NCI-H1105 (cell line): ENCODE measurements at places on chromosomes 7 and 10.

DNA sequence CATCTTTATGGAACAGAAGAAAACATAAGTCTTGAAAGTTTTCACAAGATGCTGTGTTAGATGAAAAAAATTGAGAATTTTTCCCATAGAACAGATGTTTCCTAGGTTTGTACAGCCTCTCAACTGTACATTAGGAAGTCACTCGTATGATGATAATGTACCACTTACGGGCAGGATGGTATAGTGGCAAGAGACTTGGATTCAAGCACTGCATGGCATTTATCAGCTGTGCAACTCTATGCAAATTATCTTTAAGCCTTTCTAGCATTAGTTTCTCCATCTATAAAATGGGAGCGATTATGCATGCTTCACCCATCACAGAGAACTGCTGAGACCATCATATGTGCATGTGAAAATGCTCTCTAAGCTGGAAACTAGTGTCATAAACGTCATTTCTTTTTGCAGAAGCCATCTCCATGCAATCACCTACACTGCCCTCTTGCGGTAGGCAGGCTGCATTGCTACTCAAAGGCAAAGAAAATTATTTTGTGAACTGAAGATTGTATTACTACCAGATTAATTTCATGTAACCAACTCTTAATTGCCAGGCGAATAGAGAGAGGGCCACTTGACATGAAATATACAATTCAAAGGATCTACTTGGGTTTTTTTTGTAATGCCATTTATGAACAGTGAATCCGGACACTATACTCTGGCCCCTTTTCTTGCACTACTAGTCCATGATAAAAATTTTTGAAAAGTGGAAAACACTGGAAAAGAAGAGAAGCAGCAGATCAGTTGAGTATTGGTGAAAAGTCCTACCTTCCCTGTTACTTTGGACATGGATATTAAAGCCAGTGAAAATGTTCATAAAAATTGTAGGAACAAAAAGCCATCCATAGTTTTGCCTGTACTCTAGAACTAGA, 102.3 kb downstream of the JAZF1 start:
- DNase-seq, result peak; percentile 55

DNA sequence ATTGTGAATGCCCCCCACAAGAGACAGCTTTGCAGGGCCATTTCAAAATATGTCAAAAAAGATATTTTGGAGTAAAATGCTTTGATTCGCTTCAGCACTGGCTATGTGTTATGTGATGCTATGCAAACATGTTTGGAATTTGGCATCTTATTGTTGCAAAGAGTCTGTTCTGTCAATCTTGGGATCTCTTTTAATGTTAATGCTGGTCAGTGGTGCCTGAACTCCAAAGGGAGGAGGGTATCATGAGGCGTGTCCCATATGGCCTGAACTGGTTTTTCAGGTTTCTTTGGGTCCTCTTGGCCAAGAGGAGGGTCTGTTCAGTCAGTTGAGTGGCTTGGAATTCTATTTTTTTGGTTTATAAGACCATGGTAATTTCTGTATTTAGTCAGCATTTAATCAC, 81.4 kb downstream of the HECW1 start:
- DNase-seq, result no peak

GRCh38 chr7:143953421-143953820, 1.2 kb upstream of the OR2F1 start:
- DNase-seq, result no peak

- DNase-seq, result no peak
Observed at GRCh38 chr7:51356849-51357516, 40.4 kb upstream of the COBL start.

GRCh38 chr7:21243265-21243664, 184.6 kb upstream of the SP4 start:
- no peak for DNase-seq

GRCh38 chr7:95886501-95887090, 114.2 kb downstream of the DYNC1I1 start:
- peak; percentile 34 for DNase-seq

DNA sequence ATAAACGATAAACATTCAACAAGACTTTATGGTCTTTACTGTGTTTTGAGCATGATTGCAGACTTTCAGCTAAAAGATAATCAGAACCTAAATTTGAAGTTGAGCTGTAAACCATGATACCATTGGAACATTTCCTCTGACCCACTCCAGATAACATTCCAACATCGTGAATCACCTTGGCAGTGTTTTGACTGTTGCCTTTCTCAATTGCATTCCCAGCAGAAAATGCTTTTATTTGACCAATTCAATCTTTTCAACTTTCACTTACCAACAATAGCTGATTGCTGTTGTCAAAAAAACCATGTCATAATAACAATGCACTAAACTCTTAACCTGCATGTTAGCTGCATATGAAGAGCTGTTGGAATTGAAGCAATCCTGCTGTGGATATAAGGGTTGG, 165.5 kb downstream of the MDFIC start:
- DNase-seq, result no peak

- DNase-seq, result no peak
Observed at GRCh38 chr10:124672181-124672638, 72.0 kb downstream of the FAM53B start.

DNA sequence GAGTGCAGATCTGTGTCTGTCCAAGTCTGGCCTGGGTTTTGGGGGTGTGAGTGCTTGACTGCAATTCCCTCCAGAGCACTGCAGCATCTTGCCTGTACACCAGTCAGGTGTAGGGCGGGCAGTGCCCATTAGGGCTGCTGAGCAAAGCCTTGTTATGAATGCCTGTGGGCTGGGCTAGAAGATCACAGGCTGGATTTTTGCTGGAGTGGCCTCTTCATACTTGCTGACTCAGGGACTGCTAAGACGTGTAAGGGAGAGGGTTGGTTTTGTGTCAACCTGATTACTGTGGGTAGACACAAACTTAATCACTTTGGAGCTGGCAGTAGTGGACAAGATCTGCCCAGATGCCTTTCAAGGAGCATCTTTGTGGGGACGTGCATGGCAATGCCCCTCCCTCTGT, 29.6 kb downstream of the DMBT1 start:
- no peak for DNase-seq

- no peak for DNase-seq
Observed at GRCh38 chr10:1829712-1830111, 92.4 kb upstream of the ADARB2 start.

DNA sequence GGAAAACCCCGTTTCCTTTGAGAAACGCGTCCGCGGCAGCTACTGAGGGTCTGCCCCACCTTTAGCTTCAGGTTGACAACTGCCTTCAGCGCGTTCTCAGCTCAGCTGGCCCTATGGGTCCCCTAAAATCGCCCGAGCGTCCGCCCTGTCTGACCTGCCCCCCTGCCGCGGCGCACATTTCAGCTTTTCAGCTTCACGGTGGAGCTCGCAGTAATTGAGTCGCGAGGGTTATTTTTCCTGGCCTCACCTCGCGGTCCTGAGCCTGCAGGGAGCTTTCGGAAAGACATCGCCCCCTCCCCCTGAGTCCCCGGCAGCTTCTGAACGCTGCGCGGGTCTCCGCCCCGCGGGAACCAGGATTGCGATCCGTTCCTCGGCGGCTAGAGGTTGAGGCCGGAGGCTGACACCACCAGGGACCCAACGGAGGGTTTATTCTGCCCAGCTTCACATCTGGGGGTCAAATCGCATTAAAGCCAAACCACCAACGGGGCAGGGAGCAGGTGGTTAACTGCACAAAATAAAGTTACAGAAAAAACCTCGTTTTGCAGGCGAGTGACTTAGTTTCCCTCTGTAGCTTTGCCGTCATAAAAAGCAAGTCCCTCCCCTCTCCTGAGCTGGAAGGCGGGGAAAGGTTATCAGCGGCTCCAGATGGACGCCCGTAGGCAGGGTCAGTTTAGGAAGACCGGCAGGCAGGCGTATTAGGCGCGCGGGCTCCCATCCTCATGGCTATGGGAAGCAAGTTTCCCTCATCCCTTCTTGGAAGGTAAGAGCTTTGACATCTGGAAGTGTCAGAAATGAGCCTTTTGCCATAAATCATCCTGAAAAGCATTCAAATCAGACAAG, 11.0 kb downstream of the TWIST1 start:
- no peak for DNase-seq

GRCh38 chr10:72626444-72626754, 520 bp upstream of the MICU1 start:
- DNase-seq, result no peak

- peak; percentile 64 for DNase-seq
Observed at GRCh38 chr10:29387269-29387668, 98.4 kb downstream of the LYZL1 start.

DNA sequence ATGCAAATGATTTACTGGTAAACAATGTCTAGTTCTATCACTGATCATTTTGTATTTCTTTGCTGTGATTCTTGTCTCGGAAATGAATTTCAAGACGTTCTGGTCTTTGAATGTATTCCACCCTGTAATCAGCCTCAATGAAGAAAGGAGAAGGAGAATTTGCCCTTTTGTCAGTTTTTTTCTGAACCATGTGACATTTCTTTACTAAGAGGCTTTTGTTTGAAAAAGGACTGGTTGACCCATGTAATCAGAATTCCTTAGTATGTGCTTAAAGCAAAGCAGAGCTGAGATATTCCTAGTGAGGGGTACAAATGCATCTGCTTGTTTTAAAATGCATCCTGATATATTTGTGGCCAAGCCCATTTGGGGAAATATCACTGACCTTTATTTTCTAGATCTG, 581.6 kb downstream of the ETV1 start:
- DNase-seq, result no peak

- DNase-seq, result peak; percentile 55
Observed at GRCh38 chr7:124032369-124033094, at the start of gene TMEM229A. Gene TMEM229A, minus strand, starts transcription at chr7:124033067. Its CDS starts 64 bp downstream, at chr7:124033003.

DNA sequence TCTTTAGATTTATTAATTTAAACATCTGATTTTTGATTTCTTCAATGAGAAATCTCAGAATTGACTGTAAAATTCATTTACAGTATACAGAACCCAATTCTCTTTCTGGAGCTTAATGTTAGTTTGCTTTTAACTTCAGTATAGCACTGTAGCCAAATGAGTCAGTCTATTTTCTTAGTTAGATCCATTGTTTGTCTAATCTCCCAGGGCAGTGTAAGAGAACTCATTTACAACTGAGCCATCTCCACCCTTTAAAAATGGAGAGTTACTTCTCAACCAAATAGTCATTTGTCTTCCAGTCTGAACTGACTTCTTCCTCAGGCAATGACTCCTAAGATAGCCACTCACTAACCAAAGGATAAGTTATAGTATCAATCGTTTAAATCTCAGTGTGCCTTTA, 3.0 kb upstream of the WNT2 start:
- DNase-seq, result no peak

DNA sequence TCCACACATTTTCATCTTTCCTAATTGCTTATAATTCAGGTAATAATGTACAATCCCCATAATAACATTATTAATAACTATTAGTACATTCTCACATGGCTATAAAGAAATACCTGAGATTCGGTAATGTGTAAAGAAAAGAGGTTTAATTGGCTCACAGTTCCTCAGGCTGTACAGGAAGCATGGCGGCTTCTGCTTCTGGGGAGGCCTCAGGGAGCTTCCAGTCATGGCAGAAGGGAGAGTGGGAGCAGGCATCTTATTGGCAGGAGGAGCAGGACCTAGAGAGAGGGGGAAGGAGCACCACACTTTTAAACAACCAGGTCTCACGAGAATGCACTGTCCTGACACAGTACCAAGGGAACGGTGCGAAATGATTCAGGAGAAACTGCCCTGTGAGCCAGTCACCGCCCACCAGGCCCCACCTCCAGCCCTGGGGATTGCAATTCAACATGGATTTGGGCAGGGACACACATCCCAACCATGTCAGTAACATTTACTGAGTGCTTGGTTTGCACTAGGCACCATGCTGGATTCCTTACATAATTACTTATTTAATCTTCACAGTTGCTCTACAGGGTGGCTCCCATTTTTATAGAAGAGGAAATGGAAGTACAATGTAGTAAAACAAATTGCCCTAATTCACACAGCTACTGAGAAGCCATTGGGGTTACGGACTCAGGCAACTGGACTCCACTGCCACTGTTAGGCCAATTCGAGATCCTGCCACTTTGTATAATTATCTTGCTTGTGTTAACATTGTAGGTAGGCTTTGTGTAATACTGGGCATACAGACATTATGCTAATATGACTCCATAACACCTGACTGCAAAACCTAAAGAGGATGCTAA, 8.7 kb upstream of the ESYT2 start:
- DNase-seq, result no peak

- DNase-seq, result no peak
Observed at GRCh38 chr7:139737221-139738100, 40.3 kb downstream of the HIPK2 start.

DNA sequence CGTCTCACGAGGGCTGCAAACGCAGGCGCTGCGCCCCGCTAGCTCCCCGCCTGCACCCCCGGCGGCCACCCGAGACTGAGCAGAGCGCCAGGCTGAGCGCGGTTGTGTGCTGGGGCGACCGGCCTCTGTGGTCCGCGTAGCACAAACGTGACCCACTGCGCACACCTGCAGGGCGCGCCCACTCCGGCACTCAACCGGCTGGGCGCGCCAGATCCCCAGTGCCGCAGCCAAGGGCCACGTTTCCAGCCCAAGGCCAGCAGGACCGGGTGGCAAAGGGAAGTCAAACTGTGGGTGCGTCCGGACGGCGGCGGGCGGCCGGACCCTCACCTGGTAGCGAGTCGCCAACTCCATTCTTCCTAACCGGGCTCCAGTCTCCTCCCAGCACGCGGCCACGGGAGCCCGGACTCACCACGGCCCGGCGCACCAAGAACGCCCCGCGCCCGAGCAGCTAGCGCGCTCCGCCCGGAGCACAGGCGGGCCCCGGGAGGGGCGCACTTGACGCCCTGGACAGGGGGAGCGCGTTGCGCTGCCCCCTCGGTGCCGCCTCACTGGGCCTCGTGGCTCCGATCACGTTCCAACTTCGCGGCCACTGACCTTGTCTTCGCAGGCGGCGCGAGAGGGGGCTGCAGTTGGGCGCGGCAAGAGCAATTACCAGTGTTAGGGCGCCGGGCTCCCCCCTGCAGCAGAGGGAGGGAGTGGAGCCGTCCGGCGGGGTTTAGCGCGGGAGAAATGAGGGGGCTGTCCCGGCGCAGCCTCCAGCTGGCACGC, at the start of gene CDCA7L:
CDCA7L (minus strand) TSS at position 446 of the 768 bp plus-strand sequence; CDS start at position 351, 95 bp downstream.
- DNase-seq, result peak; percentile 82

GRCh38 chr7:139808846-139809442, 20.1 kb upstream of the TBXAS1 start:
- no peak for DNase-seq

GRCh38 chr10:120400601-120401000, 56.4 kb upstream of the PLPP4 start:
- no peak for DNase-seq

GRCh38 chr10:11600280-11600679, 11.2 kb downstream of the USP6NL start:
- DNase-seq, result no peak

- DNase-seq, result no peak
Observed at GRCh38 chr7:74655324-74655723, 2.2 kb upstream of the GTF2I start.

- DNase-seq, result no peak
Observed at GRCh38 chr7:95577137-95577536, 19.2 kb downstream of the PDK4 start.

DNA sequence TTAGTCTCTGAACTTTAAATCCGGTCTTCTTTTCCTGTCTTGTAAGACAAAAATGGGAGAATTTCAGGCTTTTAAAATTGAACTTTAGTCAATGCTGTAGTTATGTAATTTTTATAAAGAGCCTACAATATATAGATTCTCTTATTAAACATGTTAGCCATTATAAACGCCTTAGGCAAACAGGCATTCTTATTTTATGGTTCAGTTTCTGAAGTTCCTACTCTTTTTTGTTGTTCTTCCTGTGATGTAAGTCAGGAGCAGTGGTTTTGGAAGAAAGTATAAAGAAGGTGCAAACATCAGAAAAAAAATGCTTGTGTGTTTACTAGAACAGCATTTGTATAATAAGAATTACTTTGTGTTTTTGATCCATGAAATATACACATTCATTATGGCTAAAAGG, 41.6 kb downstream of the BICC1 start:
- DNase-seq, result no peak

- no peak for DNase-seq
Observed at GRCh38 chr7:155233311-155234157, 64.1 kb upstream of the INSIG1 start.
